Prostate gland (tissue), 2 donors: ENCODE measurements at places on chromosomes 5 and 9.
A peak's percentile ranks its signal among the peaks of the same experiment; 100 is the strongest.

- no peak for DNase-seq
- no peaks in the 10 kb centered on the region for H3K4me1 ChIP-seq
- no peak overlapping the region for H3K4me3 ChIP-seq
- no peaks in the 10 kb centered on the region for H3K27me3 ChIP-seq
- H3K36me3 ChIP-seq = no peaks in the 10 kb centered on the region
- H3K27ac ChIP-seq = no peak overlapping the region
These were observed 55.8 kb downstream of the NSD1 start for GRCh38 chr5:177189416-177189815.

DNA sequence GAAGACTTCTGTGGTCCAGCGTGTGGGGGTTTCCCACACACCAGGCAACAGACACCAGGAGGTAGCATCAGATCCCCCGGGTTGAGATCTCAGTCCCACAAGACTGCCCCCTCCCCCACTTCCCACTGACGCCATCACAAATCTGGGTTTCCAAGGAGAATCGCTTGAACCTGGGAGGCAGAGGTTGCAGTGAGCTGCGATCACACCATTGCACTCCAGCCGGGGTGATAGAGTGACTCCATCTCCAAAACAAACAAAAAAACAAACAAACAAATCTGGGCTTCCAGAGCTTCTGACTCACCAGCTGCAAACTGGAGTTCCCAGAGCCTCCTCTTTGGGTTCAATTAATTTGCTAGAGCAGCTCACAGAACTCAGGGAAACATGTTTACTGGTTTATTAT, 4.7 kb upstream of the GBGT1 start:
- H3K27ac ChIP-seq = no peak overlapping the region
- no peak overlapping the region for H3K4me3 ChIP-seq
- no peak for DNase-seq
- H3K27me3 ChIP-seq = no peaks in the 10 kb centered on the region

GRCh38 chr5:40356248-40356647, 323.5 kb upstream of the PTGER4 start:
- H3K4me1 ChIP-seq = no peaks in the 10 kb centered on the region
- H3K36me3 ChIP-seq = no peaks in the 10 kb centered on the region

- H3K27ac ChIP-seq = no peak overlapping the region
- no peaks in the 10 kb centered on the region for H3K27me3 ChIP-seq
- H3K36me3 ChIP-seq = no peaks in the 10 kb centered on the region
- DNase-seq = no peak
- H3K4me1 ChIP-seq = no peaks in the 10 kb centered on the region
These were observed 49.1 kb upstream of the OLFM1 start for GRCh38 chr9:135038331-135038730.

DNA sequence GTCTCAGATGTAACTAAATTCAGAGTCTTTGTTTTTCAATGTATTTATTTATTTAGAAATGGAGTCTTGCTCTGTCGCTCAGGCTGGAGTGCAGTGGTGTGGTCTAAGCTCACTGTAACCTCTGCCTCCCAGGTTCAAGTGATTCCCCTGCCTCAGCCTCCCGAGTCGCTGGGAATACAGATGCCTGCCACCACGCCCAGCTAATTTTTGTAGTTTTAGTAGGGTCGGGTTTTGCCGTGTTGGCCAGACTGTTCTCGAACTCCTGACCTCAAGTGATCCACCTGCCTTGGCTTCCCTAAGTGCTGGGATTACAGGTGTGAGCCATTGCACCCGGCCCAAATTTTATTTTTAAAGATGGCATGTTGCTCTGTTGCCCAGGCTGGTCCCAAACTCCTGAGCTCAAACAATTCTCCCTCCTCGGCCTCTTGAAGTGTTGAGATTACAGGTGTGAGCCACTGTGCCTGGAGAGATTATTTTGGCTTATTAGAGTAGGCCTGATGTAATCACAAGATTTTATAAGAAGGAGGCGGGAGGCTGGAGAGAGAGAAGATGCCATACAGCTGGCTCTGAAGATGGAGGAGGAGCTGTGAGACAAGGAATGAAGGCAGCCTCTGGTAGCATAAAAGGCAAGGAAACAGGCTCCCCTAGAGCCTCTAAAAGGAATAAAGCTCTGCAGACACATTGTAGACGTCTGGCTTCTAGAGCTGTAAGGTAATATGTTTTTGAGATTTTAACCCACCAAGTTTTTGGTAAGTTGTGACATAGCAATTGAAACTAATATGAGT, 12.9 kb upstream of the KLF9 start:
- H3K36me3 ChIP-seq = no peaks in the 10 kb centered on the region
- H3K4me3 ChIP-seq = no peak overlapping the region
- peak; percentile 56 for DNase-seq
- H3K27ac ChIP-seq = peak overlapping the region; percentile 48
- no peaks in the 10 kb centered on the region for H3K27me3 ChIP-seq
- no peaks in the 10 kb centered on the region for H3K4me1 ChIP-seq

GRCh38 chr5:73180566-73180965, 7.6 kb downstream of the TMEM174 start:
- H3K27ac ChIP-seq = no peak overlapping the region
- H3K4me1 ChIP-seq = no peaks in the 10 kb centered on the region
- DNase-seq = no peak
- H3K4me3 ChIP-seq = no peak overlapping the region
- H3K36me3 ChIP-seq = no peaks in the 10 kb centered on the region

DNA sequence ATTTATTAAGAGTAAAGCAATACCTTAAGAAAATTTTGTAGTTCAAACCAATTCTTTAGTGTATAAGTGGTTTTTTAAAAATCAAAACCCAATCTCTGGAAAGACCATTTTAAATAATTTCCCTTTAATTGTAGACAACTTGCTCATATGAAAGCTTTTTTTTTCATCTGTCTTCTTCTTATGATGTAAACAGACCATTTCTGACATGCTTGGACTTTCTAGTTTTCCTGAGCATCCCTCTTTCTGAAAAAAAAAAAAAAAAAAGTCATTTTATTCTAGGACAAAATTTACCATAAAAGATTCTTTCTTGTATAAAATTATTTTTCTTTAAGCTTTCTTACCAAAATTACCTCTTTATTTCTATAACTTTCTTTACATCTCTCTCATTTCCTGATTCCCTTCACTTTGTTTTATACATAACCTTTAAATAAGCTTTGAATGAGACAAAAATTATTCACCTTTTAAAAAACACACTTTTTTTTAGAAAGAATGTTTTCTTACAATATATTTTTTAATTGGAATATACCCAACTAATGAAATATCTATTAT, 67.5 kb downstream of the COL15A1 start:
- DNase-seq = no peak
- H3K4me1 ChIP-seq = no peaks in the 10 kb centered on the region
- H3K4me3 ChIP-seq = no peak overlapping the region
- H3K36me3 ChIP-seq = no peaks in the 10 kb centered on the region

- H3K27ac ChIP-seq = no peak overlapping the region
- H3K27me3 ChIP-seq = no peaks in the 10 kb centered on the region
- H3K4me3 ChIP-seq = no peak overlapping the region
- no peaks in the 10 kb centered on the region for H3K36me3 ChIP-seq
- H3K4me1 ChIP-seq = no peaks in the 10 kb centered on the region
These were observed 2293.3 kb upstream of the C9orf72 start for GRCh38 chr9:29866556-29866955.

- no peak overlapping the region for H3K4me3 ChIP-seq
- H3K27me3 ChIP-seq = no peaks in the 10 kb centered on the region
- H3K4me1 ChIP-seq = no peaks in the 10 kb centered on the region
These were observed 547.8 kb downstream of the TLR4 start for GRCh38 chr9:118252027-118252426.

DNA sequence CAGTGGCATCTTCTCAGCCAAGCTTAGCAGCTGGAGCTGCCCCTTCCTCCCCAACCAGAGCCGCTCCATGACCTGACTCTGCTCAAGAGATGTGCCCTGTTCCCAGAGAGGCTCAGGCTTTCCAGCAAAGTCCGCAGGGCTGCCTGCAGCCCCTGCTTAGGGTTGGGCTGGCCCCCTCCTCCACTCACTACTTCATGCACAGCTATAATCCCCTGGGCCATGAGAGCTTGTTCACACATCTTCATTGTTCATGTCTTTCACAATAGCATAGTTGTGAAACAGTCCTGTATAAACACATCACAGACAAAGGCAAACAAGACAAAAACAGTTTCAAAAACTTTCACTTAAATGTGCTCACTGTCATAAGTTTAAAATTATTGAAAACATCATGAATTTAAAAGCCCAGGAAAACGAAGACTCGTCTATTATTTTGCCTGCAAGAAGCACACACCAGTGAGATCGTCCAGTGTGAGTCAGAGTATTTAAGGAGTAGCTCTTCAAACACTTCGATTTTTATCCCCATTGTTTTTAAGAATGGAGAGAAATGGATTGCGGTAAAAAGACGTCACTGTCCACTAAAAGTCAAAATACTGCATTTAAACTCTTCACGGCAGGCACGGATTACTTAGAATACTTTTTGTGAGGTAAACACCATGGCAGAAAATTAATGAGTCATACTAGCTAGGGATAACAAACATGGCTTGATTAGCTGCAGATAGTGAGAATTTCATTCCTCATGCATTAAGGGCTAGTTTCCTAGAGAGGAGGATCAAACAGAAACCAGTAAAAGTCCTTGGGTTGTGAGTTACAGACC, 40.7 kb upstream of the S1PR3 start:
- H3K4me1 ChIP-seq = no peaks in the 10 kb centered on the region
- no peaks in the 10 kb centered on the region for H3K36me3 ChIP-seq
- no peak overlapping the region for H3K4me3 ChIP-seq
- no peak overlapping the region for H3K27ac ChIP-seq
- no peak for DNase-seq
- H3K27me3 ChIP-seq = no peaks in the 10 kb centered on the region

DNA sequence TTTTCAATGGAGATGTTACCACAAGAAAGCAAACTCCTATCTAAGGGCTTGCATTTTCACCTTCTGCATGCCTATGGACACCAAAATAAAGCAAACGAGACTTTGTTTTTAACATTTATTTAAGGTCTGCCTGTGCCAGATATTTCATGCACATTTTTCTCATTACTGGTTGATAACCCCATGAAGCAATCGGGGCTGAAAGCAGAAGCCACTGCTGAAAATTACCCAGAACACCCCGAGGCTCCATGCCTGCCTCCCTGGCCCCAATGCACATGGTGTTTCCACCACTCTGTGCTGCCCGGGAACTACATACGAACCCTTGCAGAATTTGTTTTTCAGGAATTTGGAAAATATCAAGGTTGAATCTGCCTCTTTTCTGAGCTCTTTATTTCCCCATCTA, 240.1 kb downstream of the NR2F1-AS1 start:
- H3K36me3 ChIP-seq = no peaks in the 10 kb centered on the region
- H3K4me1 ChIP-seq = no peaks in the 10 kb centered on the region
- H3K27ac ChIP-seq = no peak overlapping the region
- no peak for DNase-seq
- no peak overlapping the region for H3K4me3 ChIP-seq
- H3K27me3 ChIP-seq = no peaks in the 10 kb centered on the region

- no peaks in the 10 kb centered on the region for H3K4me1 ChIP-seq
- H3K27ac ChIP-seq = no peak overlapping the region
- no peak overlapping the region for H3K4me3 ChIP-seq
- DNase-seq = no peak
- no peaks in the 10 kb centered on the region for H3K27me3 ChIP-seq
These were observed 462.6 kb upstream of the PAPPA start for GRCh38 chr9:115690786-115691496.

GRCh38 chr5:147051193-147051592, 172.6 kb upstream of the PPP2R2B start:
- no peak overlapping the region for H3K27ac ChIP-seq
- no peaks in the 10 kb centered on the region for H3K4me1 ChIP-seq
- DNase-seq = no peak

DNA sequence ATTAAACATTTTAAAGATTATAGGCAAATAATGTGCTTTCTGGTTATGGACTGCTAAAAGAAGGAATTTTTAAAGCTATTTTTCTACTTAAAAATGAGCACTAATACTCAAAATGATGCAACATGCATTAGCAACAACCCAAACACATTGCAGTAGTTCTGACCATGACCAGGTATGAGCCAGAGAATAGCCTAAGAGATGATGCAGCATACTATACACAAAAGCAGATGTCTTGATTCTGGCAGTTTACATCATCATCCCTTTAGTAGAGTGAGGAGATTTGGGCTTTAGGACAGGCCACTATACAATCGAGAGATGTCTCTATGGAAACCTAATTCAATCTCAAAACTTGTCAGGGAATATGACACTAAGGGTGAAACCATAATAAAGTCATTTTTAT, 307.1 kb downstream of the PRR16 start:
- H3K27me3 ChIP-seq = no peaks in the 10 kb centered on the region
- H3K4me1 ChIP-seq = no peaks in the 10 kb centered on the region
- H3K4me3 ChIP-seq = no peak overlapping the region
- no peak overlapping the region for H3K27ac ChIP-seq

DNA sequence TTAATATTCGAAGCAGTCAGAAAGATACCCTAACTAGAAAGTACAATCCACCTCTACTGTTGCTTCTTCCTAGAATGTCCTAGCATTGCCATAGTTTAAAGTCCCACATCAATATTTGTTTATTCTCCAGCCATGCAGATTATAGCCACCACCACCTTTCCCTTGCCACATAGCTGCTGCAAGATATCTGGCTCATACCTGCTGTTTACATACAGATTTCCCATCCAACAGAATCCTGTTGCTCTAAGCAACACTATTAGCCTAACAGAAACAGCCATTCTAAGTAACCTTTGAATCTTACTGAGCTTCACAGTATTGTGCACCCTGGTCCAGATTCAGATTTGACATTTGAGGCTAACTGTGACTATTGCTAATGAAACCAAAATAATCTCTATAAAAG, 45.6 kb downstream of the GNAQ start:
- H3K4me1 ChIP-seq = no peaks in the 10 kb centered on the region
- no peaks in the 10 kb centered on the region for H3K36me3 ChIP-seq
- DNase-seq = no peak
- no peak overlapping the region for H3K4me3 ChIP-seq
- no peak overlapping the region for H3K27ac ChIP-seq

- H3K27ac ChIP-seq = peak overlapping the region; percentile 85
- H3K27me3 ChIP-seq = no peaks in the 10 kb centered on the region
- H3K4me3 ChIP-seq = peak overlapping the region; percentile 80
- H3K36me3 ChIP-seq = no peaks in the 10 kb centered on the region
- DNase-seq = no peak
These were observed 929 bp downstream of the SH3PXD2B start for GRCh38 chr5:172453206-172453985.

- no peak for DNase-seq
- H3K36me3 ChIP-seq = no peaks in the 10 kb centered on the region
- H3K4me3 ChIP-seq = no peak overlapping the region
- no peak overlapping the region for H3K27ac ChIP-seq
These were observed 1271.6 kb downstream of the PTPRD start for GRCh38 chr9:9341203-9341602.

DNA sequence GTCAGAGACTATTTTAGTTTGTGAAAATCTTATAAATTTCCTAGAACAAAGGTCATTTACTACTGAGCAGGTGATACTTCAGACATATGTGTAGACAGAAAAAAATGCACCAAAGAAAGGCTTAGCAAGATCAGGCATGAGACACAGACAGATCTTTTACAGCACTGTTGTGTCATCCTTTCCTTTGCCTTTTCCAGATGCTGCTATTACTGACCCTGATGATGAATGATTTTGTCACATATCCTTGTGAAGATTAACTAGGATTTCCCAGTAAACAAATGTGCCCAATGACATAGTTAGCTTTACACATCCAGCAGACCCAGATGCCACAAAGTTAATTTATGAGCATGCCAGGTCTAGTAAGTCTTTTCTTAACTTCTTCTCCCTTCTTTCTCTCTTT, 68.2 kb downstream of the DMRTA1 start:
- H3K4me1 ChIP-seq = no peaks in the 10 kb centered on the region
- H3K4me3 ChIP-seq = no peak overlapping the region
- H3K27me3 ChIP-seq = no peaks in the 10 kb centered on the region
- no peaks in the 10 kb centered on the region for H3K36me3 ChIP-seq
- H3K27ac ChIP-seq = no peak overlapping the region
- no peak for DNase-seq
